ENCODE measurements at places on chromosomes 6 and 20. TPM values are rescaled to one million over a fixed set of nuclear protein-coding genes. Genes with fewer than 3 reads are reported as not detected.
A peak's percentile ranks its signal among the peaks of the same experiment; 100 is the strongest.

DNA sequence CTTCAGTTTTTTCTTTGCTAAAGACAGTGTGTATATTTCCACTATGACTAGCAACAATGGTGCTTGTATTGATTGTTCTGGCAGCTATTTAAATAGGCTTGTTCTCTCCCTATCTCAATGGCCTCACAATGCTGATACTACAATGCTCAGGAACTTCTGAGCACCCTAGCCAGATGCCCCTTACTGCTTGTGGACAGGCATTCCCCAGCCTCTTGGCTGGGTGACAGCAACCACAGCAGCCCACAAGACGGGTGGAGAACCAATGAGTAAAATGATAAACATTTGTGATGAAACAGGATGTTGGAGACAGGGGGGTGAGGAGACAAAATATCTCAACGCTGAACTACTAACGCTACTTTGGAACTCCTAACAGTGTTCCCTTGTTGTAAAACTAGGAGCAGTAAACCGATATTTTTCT is 42.3 kb downstream of the HIVEP2 start:
- no peak for DNase-seq

SOX18 gene
- 11.9 TPM for total RNA-seq

DNA sequence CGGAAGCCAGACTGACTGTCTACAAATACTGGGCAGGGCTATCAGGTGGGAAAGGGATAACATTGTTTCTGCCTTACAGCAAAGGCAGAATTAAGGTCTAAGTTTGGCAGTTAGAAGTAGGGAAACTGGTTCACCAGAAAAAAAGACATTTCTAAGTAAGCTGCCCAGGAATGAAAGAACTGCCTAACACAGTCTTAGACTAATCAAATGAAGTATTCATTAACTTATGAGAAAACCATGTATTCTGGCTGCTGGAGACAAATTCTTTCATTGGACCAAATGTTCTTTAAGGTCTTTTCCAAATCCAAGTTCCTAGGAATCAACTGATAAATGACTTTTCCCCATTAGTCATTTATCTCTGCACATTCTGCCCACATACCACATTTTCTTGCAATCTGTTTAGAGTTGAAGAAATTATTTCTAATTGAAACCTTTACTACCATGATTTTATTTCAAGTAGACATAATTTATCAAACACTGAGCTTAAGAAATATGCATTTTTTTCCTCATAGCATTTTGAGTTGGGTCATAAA is 120.3 kb upstream of the OGFRL1 start:
- no peak for DNase-seq

DNA sequence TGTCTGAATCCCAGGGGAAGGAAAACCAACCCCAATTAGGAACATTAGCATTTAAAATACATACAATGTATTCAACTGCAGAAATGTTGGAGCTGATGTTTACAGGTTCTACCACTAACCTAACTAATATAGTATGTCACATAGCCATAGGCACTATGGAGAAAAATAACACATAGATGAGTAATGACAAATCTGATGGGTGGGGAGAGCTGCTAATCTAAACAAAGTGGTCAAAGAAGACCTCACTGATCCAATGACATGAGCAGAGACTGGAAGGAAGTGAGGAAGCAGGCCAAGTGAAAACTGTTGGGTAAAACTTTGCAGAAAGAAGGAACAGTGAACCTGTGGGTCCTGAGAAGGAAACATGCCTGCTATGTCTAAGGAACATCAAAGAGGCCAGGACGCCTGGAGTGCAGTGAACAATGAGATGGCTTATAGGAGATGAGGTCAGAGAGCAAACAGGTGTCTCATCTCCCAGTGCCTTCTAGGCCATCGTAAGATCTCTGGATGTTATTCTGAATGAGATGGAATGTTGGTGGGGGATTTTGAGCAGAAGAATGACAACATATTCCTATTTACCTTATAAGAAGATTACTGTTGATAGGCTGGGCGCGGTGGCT is 135.7 kb downstream of the ALDH8A1 start:
- no peak for DNase-seq

GRCh38 chr20:41956338-41957074 is 338.3 kb upstream of the CHD6 start:
- DNase-seq: no peak

DNA sequence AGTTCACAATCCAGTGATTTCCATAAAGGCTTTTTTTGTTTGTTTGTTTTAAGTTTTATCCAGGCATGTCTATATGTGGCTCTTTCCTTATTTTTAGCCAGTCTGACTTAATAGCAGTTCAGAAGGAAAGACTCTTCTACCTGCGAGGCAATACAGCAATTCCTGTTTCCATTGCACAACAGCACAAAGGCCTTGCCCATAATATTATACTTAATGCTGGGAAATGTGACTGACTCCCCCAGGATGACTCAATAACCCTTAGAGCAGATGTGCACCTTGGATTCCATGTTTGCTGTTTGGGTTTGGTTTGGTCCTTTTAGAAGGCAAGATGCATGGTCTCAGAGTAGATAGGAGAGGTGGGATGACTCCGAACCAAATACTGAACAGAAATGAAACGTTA is 184.1 kb downstream of the MTFR2 start:
- no peak for DNase-seq

BPI gene
- total RNA-seq: 6.3 TPM

DNA sequence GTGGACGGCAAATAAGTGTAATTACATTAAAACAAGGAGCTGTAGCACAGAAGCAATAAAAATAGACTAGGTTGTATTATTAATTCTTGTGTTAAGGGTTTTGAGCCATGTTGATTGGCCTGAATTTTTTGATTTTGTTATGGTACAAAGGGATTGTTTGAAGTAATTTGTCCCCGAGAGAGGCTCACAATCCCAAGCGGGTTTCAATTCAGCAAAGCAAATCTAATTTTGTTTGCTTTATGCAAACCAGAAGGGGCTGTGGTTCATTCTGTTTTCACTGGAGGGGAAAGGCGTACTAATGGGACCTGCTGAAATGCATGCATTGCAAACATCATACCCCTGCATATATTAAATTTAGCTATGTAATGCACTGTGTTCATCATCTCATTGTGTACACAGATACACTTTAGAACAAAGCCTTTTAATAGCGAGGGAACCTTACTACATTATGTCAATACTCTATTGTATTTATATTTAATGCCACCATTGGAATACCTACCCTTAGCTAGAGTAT is 379.5 kb upstream of the POU3F2 start:
- DNase-seq: no peak

- no peak for DNase-seq
These were observed 332.3 kb downstream of the PLCB1 start for GRCh38 chr20:8464368-8464767.

- no peak for DNase-seq
These were observed 509.3 kb upstream of the MAN1A1 start for GRCh38 chr6:119858901-119859300.

DNA sequence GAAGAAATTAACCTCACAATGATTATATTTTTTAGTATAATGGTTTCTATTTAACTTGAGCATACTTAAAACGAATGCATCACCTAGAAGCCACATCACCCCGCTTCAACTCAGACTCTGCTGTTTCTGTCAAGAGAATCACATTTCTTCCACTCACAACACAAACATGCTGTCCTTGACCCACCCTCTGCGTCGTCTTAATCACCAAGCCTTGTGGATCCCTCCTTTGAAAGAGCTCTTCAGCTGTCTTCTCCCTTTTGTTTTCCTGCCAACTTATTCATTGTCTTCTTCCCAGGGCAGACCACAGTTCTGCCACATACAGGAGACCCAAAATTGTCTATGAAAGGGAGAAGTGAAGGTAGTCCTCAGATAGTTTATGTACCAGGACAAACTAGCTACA is 595.6 kb upstream of the AGPAT4 start:
- DNase-seq: no peak

PRND gene
- not detected for total RNA-seq

GRCh38 chr6:53822401-53823125 is 27.8 kb downstream of the LRRC1 start:
- DNase-seq: no peak

DNA sequence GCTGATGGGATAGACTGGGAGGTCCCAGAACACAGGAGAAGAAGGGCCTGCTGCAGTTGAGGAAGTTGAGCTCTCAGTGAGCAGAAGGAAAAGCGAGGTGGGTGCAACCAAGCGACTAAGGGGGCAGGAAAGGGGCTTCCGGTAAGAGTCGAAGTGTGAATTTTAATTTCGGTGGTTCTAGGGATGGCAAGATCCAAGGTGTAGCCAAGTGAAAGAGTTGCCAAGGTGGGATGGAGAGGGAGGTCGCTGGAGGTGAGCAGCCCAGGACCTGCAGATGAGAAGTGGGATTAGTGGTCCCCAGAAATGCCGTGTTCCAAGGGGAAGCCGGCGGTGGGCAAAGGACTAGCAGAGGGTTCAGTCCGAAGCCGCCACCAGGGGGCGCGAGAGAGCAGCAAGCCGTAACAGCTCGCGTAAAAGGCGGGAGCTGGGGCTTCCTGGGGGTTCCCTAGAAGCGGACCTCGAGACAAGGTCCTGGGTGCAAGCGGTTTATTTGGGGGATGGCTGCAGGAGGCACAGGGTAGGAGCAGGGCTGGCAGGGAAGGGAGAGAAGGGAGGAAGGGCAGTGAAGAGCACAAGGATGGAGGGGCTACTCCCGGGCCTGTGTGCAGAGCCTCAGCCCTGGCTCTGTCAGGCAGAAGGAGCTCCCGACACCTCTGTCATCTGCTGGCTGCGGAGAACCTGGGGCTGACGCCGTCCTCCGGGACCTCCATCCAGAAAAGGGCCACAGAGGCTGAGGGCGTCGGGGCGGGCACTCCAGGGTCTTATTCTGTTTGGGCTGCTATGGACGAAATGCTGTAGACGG is 103.6 kb downstream of the PAX1 start:
- peak; percentile 47 for DNase-seq

DNA sequence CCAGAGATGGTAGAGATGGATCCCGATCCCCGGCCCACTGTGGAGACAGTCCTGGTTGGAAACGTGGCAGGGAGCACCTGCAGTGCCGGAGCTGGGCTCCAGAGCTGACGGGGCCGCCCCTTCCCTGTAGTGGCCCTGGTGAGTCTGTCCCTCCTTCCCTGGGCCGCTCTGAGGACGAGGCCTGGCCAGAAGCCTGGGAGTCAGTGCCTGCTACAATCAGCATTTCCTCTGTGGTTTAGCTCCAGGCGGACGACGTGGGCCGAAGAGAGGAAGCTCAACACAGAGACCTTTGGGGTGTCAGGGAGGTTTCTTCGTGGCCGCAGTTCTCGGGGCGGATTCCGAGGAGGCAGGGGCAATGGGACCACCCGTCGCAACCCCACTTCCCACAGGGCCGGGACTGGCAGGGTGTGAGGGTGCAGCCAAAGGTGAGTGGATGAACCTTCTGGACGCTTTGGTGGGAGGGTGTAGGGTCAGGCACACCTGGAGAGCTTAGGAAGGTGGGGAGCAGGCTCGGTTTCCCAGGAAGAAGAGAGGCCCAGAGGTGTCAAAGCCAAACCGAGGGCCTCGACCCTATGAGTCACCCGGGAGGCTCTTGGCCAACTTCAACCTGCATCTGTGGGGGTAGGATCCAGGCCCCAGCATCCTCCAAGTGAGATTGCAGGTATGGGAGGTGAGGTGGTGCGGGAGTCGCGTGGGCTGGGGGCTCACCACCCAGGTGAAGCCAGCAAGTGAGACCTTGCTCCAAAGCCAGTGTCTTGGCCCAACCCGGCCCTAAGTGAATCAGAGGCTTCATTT is 9.9 kb downstream of the PSMA7 start:
- DNase-seq: peak; percentile 60

All from upper lobe of left lung (tissue), 6 donors.